Stimulated activated CD4-positive, alpha-beta T cell treated with anti-CD3 and anti-CD28 coated beads, Interleukin-12 subunit alpha, Interleukin-12 subunit beta, amount 100 ng/mL, for 24 hours (primary cell): ENCODE measurements at places on chromosomes 2 and 18.
A peak's percentile ranks its signal among the peaks of the same experiment; 100 is the strongest.

DNA sequence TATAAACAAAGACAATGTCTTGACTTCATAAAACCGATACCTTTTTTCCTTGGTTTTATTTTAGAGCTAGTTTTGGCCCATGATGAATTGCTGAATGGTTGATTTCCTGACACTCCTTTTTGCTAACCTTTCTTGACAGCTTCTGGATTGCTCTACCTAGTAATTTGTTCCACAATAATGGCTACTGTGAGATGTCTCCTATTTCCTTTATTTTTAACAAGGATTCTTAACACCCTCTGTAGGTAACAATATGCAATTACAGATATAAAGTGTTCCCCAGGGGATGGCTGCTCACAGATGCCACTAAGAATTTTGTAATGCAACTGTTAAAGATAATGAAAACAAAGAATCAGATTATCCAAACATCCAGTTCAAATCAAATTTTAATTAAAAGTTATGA is 100.8 kb upstream of the ATP5MC3 start:
- DNase-seq = no peak

GRCh38 chr2:148667113-148667836 is 22.7 kb downstream of the EPC2 start:
- DNase-seq = no peak

- peak; percentile 26 for DNase-seq
Observed at GRCh38 chr2:88159955-88160415, 10.2 kb upstream of the THNSL2 start.

- no peak for DNase-seq
Observed at GRCh38 chr2:156199588-156199987, 132.9 kb downstream of the NR4A2 start.

DNA sequence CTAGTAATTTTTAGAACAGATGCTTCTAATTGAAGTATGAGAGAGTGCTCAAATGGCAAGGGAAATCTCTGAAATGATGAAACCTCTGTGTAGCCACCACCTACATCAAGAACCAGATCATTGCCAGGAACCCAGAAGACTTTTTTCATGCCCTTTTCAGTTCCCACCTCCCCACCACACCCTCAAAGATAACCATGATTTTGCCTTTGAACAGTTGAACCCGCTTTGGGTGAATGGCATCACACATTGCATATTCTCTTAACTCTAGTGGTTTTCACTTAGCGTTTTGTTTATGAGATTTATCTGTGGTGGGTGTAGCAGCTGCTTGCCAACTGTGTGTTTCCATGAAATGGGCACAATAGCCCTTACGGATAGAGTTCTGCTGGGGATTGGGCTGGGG is 142.9 kb upstream of the HDAC4 start:
- DNase-seq = no peak

DNA sequence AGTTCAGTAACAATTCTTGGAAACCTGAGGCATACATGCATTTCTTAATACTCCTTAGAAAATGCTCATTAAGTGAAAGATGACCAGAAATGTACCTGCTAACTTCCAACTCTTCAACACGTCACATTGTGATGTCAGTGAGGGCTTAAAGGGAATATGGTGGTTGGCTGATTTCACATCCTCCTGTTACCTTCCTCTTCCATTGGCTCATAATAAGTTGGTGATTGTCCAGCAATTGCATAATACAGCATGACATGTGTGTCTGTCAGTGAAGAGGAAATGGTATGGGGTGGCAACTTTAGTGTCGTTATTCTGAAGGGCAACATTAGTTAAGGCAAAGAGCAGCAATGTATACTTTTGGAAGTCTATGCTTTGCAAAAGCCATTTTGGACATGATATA is 26.0 kb downstream of the PLEK start:
- DNase-seq = no peak

GRCh38 chr2:55618275-55619055 is 1.0 kb upstream of the PPP4R3B start:
- no peak for DNase-seq

- DNase-seq = no peak
Observed at GRCh38 chr2:204468746-204469429, 76.4 kb upstream of the PARD3B start.

DNA sequence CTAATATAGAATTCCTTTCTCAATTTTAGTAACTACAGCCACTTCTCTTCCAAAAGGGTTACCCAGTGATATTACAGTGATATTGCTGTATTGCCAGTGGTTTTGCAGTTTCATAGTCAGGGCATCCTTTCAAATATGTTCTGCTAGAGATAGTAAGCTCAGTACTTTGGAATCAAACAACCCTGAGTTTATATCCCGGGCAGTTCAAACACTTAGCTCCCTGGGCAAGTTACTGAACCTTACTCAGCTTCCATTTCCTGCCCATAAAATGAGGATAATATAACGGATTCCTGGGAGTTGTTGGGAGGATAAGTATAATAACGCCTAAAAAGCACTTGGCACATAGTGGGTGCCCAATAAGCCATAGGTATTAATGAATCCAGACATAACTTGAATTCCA is 212.6 kb upstream of the PARD3B start:
- no peak for DNase-seq

DNA sequence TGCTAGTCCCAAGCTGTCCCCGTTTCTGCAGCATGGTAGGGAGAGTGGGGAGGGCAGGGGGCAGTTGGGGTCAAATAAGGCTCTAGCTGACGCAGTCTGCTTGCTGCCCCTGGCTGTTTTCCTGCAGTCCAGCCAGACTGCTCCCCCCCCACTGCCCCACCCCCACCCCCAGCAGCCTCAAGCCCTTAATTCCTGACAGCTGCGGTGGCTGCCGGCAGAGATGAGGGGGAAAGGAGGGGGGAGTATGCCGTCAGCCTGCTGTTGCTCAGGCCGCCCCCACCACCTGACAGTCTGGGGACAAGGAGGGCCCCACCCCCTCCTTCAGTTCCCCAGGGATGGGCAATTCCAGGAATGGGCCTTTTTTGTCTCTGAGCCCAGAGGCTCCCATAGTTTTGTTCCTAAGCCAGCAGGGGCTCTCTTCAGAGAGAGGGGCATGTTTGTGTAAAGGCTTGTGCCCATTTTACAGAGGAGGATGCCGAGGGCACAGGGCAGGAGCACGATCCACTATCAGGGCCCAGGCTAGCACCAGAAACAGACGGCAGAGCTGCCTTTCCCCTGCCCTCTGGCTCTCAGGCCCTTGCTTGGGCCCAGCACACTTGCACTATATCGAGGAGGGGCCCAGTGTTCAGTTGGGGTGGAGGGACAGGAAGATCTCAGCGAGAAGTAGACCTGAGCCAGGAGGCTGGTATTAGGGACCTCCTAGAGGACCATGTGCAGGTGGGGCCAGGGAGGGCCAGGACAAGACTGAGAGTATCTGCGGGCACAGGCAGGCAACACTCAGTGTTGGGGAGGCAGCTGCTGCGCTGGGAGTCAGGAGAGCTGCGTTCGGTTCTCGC is 1.5 kb upstream of the WNT10A start:
- no peak for DNase-seq

DNA sequence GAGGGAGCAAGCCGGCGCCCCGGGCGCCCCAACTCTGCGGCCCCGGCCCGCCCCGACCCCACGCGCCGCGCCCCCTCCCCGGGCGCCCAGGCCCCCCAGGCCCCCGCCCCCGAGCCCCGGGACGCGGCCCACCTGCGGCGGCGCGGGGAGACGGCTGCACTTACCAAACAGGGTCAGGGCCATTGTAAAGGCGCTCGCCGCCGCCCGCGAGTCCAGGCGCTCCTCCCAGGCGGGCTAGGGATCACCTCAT is 526 bp downstream of the CHN1 start:
- DNase-seq = no peak

- DNase-seq = no peak
Observed at GRCh38 chr18:13382954-13383827, 164.6 kb downstream of the LDLRAD4 start.

DNA sequence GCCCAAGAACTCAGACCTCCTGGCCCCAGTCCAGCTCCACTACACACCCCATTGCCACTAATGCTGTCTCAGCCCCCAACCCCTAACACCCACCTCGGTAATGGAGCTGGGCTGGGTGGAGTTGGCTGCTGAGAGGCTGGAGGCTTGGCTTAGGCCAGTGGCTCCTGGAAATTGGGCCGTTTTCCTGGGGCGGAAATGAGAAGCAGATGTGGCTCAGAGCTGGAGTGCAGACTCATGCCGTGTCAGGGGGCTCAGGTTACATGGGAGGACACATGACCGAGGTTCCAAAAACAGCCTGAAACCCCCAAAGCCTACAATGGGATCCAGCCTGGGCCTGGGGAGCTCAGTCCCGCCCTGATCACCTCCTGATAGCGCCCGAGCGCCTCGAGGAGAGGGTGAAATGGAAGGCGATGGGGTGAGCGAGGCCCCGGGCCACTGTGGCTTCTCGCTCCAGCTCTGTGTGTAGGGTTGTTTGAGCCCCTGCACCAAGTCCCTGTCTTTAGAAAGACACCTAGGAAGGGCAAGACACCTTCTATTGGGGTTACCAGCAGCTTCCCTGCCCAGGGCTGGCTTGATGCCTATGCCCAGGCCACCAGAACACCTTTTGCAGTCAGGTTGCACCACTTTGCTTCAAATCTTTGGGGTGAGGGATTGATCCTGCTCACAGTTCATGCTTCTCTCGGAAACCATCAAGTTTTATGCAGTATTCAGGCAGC is 175.7 kb upstream of the HAAO start:
- DNase-seq = no peak

DNA sequence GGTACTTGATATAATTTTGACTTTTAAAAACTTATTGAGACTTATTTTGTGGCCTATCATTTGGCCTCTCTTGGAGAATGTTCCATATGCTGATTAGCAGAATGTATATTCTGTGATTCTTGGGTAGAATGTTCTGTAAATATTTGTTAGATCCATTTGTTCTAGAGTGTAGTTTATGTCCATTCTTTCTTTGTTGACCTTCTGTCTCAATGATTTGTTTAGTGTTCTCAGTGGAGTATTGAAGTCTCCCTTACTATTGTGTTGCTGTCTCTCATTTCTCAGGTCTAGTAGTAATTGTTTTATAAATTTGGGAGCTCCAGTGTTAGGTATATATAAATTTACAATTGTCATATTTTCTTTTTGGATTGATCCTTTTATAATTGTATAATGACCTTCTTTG is 349.6 kb upstream of the CWC22 start:
- DNase-seq = no peak

DNA sequence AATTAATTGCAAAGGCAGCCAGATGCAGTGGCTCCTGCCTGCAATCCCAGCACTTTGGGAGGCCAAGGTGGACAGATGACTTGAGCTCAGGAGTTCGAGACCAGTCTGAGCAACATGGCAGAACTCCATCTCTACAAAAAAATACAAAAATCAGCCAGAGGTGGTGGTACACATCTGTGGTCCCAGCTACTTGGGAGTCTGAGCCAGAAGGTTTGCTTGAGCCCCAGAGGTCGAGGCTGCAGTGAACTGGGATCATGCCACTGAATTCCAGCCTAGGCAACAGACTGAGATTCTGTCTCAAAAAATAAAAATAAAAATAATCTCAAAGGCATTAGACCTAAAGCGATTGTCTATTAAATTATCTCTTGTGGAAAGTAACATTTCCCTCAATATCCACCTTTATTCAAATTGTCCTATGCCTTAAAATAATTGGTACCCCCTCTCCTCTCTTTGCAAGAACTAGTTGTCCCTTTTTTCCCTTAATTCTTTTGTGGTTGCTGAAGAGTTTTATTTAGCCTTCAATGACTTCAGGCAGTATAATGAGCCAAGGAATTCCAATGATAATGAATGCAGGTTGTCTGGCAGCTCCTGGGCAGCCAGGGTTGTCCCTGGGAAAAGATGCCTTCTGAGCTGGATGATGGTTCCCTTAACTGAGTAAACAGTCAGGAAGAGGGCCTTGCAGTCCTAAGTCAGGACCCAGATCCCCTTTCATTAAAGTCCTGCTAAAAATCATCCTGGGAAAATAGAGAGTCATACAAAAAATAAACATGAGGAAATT is 32.2 kb downstream of the GPR75 start:
- DNase-seq = no peak

- DNase-seq = no peak
Observed at GRCh38 chr2:23449413-23449812, 64.4 kb downstream of the KLHL29 start.

DNA sequence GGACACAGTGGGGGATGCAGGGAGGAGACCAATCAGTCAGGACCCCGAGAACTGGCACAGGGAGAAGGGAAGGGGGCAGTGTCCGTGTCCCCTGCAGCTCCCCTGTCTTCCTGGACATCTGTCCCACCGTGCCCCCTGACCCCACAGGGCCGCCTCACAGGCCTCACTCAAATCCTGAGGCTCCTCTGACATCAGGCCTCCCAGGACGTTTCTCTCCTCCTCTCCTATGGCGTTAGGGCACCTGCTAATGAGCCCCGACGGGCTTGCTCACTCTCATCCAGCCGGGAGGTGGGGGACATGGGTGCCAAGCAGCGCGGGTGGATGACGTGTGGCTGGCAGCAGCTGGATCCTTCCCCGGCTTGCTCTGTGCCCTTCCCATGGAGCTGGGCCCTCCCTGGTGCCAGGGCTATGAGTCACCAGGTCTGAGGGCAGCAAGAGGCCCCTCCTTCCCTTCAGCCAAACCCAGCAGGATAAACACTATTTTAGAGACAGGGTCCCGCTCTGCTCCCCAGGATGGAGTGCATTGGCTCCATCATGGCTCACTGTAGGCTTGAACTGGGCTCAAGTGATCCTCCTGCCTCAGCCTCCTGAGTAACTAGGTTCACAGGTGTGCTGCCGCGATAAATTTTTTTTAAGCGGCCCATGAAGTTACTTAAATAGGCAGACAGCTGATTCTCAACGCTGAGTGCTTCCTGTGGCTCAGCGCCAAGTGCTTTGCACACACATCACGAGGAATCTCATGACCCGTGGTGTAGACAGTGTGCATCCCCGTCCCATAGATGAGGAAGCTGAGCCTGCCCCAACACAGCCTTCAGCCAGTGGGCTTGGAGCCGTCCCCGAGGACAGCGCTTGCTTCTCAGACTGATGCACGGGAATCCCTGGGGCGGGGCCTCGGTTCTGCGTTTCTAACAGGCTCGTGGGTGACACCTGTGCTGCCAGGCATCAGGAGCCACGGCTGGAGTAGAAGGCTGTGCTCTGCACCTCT is 64.5 kb upstream of the HDAC4 start:
- DNase-seq = no peak

GRCh38 chr18:58453913-58454317 is 175.0 kb downstream of the ALPK2 start:
- DNase-seq = no peak

DNA sequence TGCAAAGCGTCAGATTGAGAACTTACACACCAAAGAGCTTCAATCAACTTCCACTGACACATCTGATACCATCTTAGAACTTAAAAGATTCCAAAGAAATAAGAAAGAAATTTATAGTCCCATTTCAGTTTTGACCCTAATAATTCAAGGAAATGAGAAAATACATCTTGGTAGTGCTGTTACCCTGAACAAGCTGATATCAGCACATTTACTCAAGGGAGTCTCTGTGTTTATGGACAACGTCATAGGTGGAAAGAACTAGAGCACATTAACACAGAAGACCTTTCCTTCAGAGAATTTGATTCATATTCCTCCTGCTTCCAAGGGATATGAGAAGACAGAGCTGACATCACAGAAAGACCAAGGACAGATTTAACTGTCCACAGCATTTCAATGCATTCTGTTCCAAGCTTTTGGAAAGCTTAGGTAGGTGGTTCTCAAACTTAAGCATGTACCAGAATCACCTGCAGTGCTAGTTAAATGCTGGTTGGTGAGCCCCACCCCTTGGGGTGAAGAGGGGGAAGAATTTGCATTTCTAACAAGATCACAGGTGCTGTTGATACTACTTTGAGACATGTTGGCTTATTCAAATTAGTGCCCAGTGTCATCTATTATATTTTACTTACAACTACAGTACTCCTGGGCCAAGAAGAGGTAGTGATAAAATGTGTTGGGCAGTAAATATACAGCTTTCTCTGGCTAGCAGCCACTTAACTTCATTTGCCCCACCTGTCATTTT is 59.8 kb downstream of the LDAH start:
- DNase-seq = no peak

- no peak for DNase-seq
Observed at GRCh38 chr2:20632446-20632990, 18.4 kb downstream of the HS1BP3 start.
